PC-3 (cell line): ENCODE measurements at places on chromosomes 13 and 19. TPM values are rescaled to one million over a fixed set of nuclear protein-coding genes. Genes with fewer than 3 reads are reported as not detected.

Gene ZNF177
- total RNA-seq, result 1.3 and 1.4 TPM in 2 replicates

Gene ADGRE3
- total RNA-seq, result not detected in 2 replicates

Gene LRRC8E
- total RNA-seq, result 30.8 and 35.3 TPM in 2 replicates

Gene RFPL4AL1
- total RNA-seq, result not detected in 2 replicates

Gene SSC5D
- 0.17 TPM in 1 of 2 replicates, not detected in the other for total RNA-seq

Gene GNG8
- not detected in 2 replicates for total RNA-seq

Gene CLDN10
- total RNA-seq, result not detected in 2 replicates

Gene IGFL2
- total RNA-seq, result not detected in 2 replicates

Gene KCNJ14
- 1.4 and 2.2 TPM in 2 replicates for total RNA-seq

Gene ZSCAN22
- 4.0 and 4.3 TPM in 2 replicates for total RNA-seq

Gene PSG3
- not detected in 2 replicates for total RNA-seq

Gene PRODH2
- total RNA-seq, result not detected in 2 replicates

Gene SHC2
- 0.18 TPM in 1 of 2 replicates, not detected in the other for total RNA-seq

Gene CYP2A7
- total RNA-seq, result not detected in 2 replicates

Gene PNMA8B
- not detected in 2 replicates for total RNA-seq

Gene SOX1
- not detected in 2 replicates for total RNA-seq

Gene RUBCNL
- 0.17 TPM in 1 of 2 replicates, not detected in the other for total RNA-seq

Gene KLK2
- total RNA-seq, result not detected in 2 replicates

Gene METTL21C
- total RNA-seq, result not detected in 2 replicates

Gene CCDC70
- not detected in 2 replicates for total RNA-seq

Gene KLK7
- total RNA-seq, result 0.23 and 3.6 TPM in 2 replicates

Gene MEDAG
- total RNA-seq, result not detected in 2 replicates

Gene CYP4F3
- total RNA-seq, result not detected in 2 replicates

Gene AMH
- 6.0 and 7.7 TPM in 2 replicates for total RNA-seq

Gene HIF3A
- total RNA-seq, result not detected in 2 replicates

Gene TMEM91
- total RNA-seq, result 2.4 and 3.6 TPM in 2 replicates

Gene SLC1A6
- total RNA-seq, result 4.4 and 9.6 TPM in 2 replicates

Gene DHDH
- 1.6 and 1.8 TPM in 2 replicates for total RNA-seq

Gene SIGLEC10
- not detected in 2 replicates for total RNA-seq

Gene NPAS1
- 1.1 and 1.6 TPM in 2 replicates for total RNA-seq

Gene S1PR4
- 0.26 and 1.3 TPM in 2 replicates for total RNA-seq

Gene NCCRP1
- 2.2 and 6.2 TPM in 2 replicates for total RNA-seq

Gene C13orf46
- 0.07 and 0.23 TPM in 2 replicates for total RNA-seq

Gene CPB2
- total RNA-seq, result not detected in 2 replicates
